ENCODE measurements at places on chromosomes 1 and 21.

GRCh38 chr21:38780879-38781278, 24.9 kb upstream of the ETS2 start:
- DNase-seq: no peak

- DNase-seq: peak; percentile 57
Observed at GRCh38 chr1:228141226-228142044, 1.4 kb downstream of the GUK1 start.

DNA sequence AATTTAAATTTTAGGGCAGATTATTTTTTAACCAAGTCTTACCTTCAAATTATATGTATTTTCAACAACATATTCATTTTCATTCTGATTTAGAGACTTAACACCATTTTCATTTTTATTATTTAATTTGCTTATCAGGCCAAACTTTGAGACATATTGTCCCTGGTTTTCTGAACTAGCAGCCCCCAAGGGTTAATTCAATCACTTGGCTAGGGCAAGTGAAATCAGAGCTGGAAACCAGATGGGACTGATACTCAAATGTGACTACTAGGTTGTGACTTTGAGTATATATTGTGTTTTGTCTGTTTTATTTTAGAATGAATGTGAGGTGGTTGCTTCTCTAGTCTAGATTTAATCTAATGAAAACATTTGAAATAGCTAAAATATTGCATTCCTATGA, 198.9 kb upstream of the PTGFR start:
- no peak for DNase-seq

DNA sequence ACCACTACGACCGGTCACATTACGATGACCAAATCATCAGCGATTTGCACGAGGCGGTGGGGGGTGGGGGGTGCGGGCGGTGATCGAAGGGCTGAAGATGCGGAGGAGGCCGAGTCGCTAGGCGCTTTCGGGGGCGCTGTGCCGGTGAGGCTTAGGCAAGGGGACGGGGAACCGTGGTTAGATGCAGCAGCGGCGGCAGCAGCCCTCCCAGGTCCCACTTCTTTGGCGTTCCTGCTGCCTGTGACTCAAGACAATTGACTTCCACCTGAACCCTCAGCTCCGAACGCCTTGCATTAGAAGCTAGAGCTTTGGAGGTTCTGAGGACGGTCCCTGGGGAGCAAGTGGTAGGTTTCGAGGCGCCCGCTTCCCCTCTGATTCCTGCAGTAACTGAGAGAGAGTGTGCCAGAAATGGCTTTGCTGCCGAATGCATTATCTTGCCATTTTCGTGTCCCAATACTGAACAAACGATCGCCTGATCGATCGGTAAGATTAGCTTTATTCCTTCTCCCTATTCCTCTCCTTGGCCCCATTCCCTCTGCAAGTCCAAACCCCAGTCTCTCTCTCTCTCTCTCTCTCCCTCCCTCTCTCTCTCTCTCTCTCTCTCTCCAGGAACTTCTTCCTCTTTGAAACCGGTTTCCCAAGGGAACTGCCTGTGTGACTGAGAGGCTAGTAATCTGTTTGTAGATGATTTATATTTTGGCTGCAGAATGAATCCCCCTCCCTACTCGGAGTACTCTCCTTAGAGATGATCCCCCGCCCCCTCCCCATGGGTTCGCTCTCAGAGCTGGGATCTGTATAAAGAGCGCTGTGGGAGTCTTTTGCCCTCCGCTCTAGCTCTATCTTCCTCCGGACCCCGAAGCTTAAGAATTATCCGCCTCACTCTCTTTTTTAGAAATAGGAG, 735 bp upstream of the BRINP3 start:
- no peak for DNase-seq

- no peak for DNase-seq
Observed at GRCh38 chr21:45636951-45637646, 6.4 kb upstream of the PCBP3 start.

- peak; percentile 57 for DNase-seq
Observed at GRCh38 chr1:44924835-44925464, 61.4 kb downstream of the EIF2B3 start.

- DNase-seq: no peak
Observed at GRCh38 chr1:215645861-215646260, 78.8 kb downstream of the KCTD3 start.

DNA sequence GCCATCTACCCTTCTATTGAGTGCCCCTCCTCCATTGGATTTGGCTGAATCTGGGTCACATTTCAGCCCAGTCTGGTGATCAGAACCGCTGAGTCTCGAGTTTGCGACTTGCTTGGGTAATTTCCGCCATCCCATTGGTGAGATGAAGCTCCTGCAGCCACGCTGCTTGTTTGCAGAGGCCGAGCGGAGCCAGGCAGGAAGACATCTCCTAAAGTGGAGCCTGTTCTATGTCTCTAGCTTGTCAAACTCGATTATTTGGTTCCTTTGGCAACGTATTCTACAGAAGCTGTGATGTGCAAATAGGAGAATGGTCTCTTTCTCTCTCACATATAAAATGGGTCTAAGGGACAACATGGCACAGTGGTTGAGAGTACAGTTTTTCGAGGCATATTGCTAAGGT, 206.8 kb upstream of the PLXNA2 start:
- DNase-seq: no peak

- DNase-seq: no peak
Observed at GRCh38 chr21:44074315-44074958, 32.8 kb upstream of the PWP2 start.

Data from LoVo (cell line).